ENCODE measurements at places on chromosomes 1 and 21.

- peak; percentile 28 for DNase-seq
Measured at GRCh38 chr1:61782771-61783170, 40.5 kb downstream of the PATJ start.

- no peak for DNase-seq
Measured at GRCh38 chr1:90476411-90476810, 240.7 kb downstream of the BARHL2 start.

- DNase-seq, result no peak
Measured at GRCh38 chr1:101193733-101194169, 43.1 kb upstream of the S1PR1 start.

DNA sequence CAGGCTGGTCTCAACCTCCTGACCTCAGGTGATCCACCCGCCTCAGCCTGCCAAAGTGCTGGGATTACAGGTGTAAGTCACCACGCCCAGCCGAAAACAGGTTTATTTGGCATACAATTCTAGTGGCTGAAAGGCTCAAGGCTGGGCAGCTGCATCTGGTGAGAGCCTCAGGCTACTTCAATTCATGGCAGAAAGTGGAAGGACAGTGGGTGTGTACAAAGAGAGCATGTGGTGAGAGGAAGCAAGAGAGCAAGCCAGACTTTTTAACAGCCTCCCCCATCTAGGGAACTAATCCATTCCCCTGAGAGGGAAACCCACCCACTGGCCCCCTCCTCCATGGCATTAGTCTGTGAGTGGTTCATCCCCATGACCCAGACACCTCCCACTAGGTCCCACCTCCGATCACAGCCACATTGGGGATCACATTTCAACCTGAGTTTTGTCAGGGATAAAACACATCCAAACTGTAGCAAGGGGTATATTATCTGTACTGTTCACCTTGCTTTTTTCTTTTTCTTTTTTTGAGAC, 9.5 kb downstream of the BMP8A start:
- no peak for DNase-seq

DNA sequence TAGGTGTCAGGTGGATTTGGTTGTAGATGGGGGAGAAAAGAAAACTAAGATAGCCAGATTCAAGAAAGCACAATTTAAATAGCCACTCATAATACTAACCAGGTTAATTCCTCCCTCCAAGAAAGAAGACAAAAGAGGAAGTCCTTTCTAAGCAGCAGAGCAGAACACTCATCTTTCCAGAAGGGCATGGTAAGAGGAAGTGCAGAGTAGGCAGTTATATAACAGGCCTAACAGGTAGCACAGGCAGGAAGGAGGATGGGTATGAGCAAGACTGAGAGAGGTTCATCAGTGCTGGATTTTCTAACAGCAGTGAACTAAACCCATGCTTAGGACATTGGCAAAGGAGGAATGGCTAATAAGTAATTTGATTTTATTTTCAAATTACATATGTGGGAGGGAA, 517.5 kb downstream of the PLPP3 start:
- DNase-seq, result no peak

GRCh38 chr1:9649769-9650168, 1.8 kb upstream of the PIK3CD start:
- no peak for DNase-seq

- no peak for DNase-seq
Measured at GRCh38 chr1:101188331-101188730, 48.5 kb upstream of the S1PR1 start.

- no peak for DNase-seq
Measured at GRCh38 chr1:209291715-209292114, 291.8 kb upstream of the CAMK1G start.

GRCh38 chr1:173473599-173474011, 3.5 kb upstream of the PRDX6 start:
- DNase-seq, result no peak

- no peak for DNase-seq
Measured at GRCh38 chr1:19644395-19644680, 227 bp downstream of the NBL1 start.

DNA sequence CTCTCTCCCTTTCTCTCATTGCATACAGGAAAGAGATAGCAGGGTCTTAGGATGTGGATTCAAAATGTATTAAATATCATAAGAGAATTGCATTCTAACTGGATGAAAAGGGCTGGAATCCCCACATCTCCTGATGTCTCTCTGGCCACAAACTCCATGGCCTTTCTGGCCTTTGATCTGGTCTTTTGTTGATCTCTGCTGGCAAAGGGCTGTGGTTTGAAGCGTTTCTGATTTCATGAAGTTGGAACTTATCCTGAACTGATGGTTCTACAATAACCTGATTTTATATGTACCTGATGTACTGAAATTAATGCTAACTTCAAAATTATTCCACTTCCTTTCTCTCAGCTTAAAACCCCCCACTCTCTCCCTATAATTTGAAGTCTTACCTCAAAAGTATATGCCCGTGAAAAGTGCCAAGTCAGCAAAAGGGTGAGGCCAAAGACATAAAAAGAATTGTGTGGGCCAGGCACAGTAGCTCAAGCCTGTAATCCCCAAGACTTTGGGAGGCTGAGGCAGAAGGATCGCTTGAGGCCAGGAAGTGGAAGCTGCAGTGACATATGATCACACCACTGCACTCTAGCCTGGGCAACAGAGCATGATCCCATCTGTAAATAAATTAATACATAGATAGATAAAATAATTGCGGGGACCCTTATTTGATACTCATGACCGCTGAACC, 6.4 kb upstream of the KIF14 start:
- no peak for DNase-seq

DNA sequence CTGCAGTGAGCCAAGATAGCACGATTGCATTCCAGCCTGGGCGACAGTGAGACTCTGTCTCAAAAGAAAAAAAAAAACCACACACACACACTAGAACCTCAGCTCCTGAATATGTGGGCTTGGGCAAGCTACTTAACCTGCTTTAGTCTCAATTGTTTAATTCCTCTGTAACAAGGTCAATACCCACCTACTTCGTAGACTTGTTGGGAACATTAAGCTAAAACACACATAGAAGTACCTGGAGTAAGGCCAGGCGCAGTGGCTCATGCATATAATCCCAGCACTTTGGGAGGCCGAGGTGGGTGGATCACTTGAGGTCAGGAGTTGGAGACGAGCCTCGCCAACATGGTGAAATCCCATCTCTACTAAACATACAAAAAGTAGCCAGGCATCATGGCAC, 77.1 kb downstream of the CLSTN1 start:
- no peak for DNase-seq

DNA sequence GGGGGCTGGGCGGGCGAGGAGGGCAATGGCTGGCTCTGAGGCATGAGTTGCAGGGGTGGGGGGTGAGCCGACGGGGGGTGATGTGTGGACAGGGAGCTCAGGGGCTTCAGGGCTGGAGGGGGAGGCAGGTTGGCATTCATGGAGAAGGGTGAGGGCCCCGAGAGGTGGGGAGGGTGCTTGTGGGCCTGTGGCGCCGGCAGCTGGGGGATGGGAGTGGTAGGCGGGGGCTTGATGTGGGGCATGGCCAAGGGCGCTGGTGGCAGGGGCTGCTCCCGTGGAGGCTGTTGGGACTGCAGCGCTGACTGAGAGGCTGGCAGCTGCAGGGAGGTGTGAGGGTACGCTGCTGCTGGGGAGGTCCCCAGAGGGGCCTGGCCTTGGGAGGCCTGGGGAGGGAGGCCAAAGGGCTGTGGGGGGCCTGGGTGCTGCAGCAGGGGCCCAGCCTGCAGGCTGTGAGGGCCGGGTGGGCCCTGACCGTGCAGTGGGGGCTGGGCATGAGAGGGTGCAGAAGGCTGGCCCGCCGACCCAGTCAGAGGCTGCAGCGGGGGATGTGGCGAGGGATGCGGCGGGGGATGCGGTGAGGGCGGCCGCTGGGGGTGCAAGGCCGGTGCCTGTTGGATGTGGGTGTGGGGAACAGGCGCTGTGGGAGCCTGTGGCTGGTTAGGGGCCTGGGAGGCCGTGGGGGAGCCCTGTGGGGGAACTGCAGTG, 42.7 kb downstream of the SLC45A1 start:
- DNase-seq, result no peak

DNA sequence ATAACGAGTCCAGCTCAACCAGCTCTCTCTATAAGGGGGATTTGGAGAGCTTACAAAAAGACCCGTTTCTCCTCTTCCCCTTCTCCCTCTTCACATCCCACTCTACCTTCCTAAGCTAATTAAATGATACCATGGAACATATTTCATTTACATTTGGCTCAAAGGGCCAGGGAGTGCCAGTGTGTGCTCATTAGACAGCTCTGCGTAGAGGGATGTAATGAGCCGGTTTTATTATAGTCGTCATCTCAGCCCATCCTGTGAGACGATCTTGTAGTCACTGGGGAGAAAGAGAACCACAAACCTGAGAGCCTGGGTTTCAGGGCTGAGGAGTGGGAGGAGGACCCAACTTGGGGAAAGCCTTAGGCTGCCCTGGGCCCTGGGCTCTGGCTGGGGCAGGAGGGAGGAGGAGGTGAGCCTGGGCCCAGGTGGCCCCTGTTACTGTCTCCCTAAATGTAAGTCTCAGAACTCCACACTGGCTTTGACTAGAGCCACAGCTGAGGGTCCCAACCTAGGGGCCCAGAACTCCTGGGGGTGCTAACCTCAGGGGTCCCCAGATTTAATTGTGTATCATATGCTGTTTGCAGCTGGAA, 354.6 kb downstream of the MATN1 start:
- no peak for DNase-seq

- DNase-seq, result no peak
Measured at GRCh38 chr1:5084676-5085075, 430.3 kb downstream of the AJAP1 start.

DNA sequence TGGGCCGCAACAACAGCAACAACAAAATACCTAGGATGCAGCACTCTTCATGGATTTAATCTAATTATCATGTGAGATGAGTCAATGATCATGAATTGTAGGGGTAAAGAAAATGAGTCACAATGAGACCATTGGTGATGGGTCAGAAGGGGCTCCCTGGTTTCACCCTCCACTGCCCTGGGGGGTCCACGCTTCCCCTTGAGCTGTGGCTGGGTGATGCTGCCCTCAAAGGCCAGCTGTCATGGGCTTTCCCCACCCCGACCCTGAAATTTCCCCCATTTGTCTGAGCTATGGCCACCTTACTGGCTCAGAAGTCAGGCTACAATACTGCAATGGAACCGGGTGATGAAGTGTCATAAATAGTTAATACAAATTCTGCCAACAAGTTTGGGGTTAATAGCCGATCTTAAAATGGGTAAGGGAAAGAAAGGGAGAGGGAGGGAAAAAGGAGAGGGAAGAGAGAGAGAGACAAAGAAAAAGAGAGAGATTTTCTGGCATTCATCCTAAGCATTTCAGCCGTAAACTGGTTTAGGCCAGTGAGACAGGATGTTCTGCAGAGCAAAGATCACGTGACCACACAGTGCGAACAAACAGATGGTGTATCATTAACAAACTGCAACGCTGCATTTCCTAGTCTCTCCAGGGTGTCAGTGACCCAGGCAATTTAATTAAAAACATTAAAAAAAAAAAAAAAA, 143.4 kb upstream of the ERRFI1 start:
- DNase-seq, result no peak

DNA sequence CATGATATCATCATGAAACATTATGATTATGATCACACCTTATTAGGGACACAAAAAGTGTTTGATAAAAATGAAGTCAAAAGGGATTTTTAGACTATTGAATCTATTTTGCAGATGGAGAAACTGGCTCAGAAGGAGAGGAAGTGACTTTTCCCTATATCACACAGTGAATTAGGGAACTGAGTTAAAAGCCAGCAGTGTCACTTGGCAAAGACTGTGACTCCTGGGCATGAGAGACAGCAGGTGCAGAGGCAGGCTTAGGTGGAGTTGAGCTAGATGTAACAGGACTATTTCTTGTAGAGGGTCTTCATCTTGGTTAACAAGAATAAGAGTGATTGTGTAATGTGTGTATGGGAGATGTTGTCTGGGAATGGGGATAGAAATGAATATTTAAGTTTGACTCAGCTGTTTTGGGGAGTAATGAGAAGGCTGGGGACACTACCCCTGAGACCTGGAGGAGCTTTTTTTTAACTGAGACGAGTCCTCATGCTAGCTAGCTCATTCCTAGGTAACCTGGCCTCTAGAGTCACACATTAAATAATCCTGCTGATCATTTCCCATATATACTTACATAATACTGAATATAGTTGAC, 1.0 kb upstream of the CD84 start:
- DNase-seq, result no peak

DNA sequence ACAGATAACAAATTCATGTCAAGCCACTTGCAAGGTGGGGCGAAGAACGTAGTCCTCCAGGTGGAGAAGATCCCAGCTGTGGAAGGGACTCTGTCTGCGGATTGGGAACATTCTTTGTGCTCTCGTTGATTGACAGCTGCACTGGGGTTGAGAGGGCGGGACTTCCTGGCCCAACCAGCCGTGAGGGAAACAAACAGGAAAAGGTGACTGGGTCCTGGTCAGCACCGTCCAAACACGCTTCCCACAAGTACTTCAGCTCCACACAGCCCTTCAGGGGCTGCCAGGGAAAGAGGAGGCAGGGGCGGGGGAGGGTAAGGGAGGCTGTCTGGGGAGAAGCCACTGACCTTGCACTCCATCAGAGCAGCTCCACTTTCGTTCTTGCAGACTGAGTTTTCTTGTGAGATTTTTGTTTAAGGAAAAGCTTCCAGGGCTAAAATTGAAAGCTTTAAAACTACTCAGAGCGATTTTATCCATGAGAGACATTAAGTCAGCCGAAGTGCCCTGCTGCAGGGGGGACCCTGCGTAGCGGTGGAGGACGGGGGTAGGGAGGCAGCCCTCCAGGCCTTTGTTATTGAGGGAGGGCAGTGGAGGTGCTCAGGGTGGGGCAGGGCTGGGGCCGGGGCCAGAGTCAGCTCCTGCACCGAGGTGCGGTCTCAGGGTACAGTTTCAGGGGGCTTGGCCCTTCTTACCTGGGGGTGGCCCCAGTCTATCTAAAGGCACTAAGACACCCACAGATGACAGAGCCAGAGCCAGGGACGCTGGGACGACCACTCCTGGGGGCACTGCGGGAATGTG, 21.6 kb upstream of the STUM start:
- no peak for DNase-seq

GRCh38 chr1:180165509-180166435, 11.1 kb downstream of the QSOX1 start:
- no peak for DNase-seq

- DNase-seq, result no peak
Measured at GRCh38 chr1:89807503-89807902, 13.3 kb upstream of the LRRC8D start.

- DNase-seq, result no peak
Measured at GRCh38 chr1:229287267-229287666, 16.4 kb downstream of the RAB4A start.

DNA sequence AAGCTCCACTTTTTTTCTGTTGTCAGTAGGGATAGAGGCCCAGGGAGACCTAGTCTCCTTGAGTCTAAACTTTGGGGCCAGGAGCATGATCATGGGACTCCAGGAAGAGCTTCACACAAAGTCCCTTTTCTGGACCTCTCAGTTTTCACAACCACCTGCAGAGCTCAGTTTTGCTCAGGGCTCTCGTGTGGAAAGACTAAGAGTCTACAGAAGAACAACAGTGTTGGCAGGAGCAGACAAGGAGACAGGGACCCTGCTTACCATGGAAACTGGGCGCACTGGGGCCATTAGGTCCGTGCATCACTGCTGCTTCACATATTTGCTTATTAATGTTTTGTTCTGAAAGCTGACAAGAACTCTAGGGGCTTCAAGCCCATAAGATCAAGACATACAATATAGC, 63.9 kb upstream of the HSD17B7 start:
- DNase-seq, result no peak

GRCh38 chr1:184553845-184554244, 167.0 kb downstream of the C1orf21 start:
- DNase-seq, result no peak

- DNase-seq, result no peak
Measured at GRCh38 chr1:117932576-117932975, 3.0 kb downstream of the WDR3 start.

Measured in activated CD4-positive, alpha-beta T cell treated with anti-CD3 and anti-CD28 coated beads for 1 hour (primary cell).